Stimulated activated CD4-positive, alpha-beta T cell treated with anti-CD3 and anti-CD28 coated beads, TNF-alpha, amount 100 ng/mL, for 1 hour (primary cell): ENCODE measurements at places on chromosomes 7 and 10.

DNA sequence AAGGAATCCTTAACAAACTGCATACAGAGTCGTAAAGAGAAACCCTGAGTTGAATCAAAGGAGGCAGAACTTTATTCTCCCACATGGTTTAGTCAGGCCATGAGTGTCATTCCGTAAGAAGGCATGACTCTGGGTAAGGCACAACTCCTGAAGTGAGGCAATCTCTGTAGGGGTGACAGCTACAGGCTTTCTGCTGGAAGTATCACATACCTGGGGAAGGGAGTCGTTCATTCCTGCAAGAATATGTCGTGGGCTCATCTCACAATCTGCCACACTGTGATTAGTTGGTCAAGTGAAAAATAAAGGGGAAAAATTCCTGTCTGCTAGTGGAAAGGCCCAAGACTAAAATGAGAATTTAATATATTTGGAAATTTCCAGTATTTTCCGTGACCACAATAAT is 392.6 kb downstream of the POM121L12 start:
- DNase-seq = no peak

DNA sequence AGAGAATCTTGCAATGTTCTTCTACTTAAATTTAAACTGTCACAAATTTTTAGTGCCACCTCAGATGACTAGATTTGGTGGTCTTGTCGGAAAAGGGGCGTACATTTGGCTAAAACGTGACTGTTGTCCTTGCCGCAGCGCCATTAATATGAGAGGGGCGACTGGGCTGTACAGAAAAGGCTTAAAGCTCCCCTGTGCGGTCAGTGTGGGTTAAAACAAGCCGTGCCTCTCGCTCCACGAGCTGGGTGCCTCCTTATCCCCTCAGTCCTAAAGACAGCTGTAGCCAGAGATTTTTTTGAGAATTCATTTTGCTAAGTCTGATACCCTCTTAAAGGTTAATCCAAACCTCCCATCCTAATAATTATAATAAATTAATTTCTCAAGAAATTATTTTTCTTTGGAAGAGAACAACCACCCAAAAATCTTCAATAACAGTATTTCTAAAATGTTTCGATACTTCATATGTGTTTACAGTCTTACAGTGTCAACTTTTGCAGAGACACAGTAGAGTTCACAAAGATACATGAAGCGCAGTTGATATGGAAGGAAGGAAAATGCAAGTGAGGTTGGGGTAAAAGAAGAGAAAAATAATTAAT is 68.6 kb downstream of the C7orf25 start:
- no peak for DNase-seq

- DNase-seq = no peak
Measured at GRCh38 chr10:108784534-108784933, 1138.8 kb downstream of the XPNPEP1 start.

DNA sequence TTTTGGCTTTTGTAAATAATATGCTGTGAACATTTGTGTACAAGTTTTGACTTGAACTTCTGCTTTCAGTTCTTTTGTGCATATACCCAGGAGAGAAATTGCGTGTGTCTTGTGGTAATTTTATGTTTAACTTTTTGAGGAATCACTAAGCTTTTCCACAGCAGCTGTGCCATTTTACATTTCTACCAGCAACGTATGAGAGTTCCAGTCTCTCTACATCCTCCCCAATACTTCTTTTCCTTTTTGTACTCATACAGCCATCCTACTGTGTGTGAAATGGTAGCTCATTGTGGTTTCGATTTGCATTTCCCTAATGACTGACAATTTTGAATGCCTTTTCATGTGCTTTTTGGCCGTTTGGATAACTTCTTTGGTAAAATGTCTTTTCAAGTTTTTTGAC is 66.3 kb upstream of the INHBA start:
- no peak for DNase-seq

GRCh38 chr7:70325509-70326101 is 727.3 kb downstream of the AUTS2 start:
- DNase-seq = no peak

GRCh38 chr7:29442146-29442545 is 121.5 kb upstream of the PRR15 start:
- no peak for DNase-seq

DNA sequence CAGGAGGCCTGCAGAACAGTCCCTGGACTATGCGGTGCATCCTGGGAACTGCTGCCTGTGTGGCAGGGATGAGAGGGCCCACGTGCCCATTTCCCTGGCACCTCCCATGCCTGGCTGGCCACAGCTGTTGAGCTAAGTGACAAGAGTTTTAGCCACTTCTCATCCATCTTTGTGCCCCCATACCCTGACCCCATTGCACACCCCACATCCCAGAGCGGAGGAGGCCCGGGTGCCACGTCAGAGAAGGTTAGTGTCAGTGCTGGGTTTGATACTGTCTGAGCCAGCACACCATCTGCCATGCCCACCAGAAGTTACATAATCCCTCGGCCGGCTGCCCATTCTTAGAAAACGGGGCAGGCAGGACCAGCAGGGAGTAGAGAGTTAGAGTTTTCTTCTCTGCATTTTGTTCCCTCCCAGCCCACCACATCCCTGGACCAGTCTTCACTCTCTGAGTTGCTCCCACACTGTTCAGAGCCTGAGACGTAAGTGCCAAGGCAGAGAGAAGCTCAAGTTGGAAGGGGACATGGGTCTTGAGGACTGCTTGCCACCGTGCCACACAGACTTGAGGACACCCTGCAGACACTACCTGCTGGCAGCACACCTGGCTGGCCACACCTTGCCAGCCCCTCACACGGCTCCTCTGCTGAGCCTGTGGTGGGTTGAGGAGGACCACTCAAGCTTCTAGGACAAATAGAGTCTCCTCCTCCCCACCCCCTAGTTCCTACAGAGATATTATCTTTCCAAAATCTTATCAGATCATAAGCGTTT is 13.1 kb downstream of the UNC5B start:
- DNase-seq = no peak

DNA sequence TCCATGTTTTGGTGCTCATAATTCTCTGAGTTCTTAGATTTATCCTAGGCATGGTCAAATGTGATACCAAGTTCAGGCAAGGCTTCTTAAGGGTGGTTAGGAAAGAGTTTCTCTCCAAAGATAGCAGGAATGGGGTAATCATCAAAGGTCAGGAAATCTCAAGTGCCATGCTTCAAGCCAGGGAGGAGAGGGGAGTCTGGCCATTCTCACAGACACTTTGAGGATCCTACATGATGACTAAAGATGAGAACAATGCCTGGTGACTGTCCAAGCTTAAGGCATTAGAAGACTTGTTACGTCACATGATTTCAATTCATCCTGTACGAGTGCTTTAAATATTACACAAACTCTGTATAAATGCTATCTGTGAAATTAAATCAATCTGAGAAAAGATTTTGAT is 59.4 kb downstream of the POM121L12 start:
- DNase-seq = no peak

GRCh38 chr7:128407751-128408708 is 1.8 kb downstream of the IMPDH1 start:
- no peak for DNase-seq

DNA sequence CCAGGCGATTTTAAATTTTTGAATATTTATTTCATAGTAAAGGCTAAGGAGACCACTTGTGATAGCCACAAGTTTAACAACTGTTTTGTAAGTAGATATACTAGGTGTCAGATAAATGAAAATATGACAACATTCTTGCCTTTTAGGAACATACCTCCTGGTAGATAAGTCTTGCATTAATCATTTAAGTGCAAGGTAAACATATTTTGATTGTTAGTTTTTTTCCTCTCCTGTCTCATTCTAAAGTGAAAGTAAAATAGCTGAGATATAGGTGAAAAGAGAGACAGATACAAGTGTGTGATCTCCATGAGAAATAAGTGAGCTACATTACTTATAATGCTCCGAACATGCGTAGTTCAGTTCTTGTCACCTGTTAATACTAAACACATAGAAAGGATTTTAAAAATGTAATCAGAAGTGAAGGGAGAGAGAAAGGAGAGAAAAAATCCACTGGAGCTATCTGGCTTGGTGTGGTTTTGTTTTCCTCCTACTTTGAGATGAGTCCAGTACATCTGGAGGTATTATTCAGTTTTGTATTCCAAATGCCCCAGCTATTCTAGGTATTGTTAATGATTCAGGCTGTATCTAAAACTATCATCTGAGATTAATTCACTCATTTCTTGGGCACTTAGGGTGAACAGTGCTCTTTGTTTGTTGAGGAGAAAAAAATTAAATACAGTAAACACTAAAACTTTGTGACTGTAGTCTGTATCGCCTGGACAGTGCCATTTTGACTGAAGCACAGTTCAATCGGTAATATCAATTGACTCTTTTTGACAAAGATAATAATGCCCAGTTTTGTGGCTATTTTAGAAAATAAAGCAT is 21.2 kb downstream of the GLCCI1 start:
- DNase-seq = no peak
